ENCODE measurements at places on chromosomes 5 and 9.

DNA sequence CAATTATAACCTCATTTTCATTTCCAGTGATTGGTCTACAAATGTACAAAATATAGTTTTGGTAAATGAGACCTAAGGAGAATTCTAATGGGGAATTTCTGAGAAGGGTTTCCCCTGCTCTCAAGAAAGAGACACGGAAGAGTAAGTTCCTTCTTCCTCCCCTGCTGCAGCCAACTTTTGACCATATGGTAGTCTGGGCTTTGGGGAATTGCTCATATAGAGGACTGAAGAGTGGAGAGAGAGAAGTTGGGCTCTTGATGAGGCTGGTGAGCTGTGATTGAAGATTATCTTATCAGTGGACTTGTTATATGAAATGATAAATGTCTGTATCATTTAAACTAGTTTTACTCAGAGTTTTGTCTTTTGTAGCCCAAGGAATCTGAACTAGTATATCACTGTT, 4.3 kb upstream of the LNPEP start:
- DNase-seq: no peak

GRCh38 chr5:61496860-61497259, 164.8 kb downstream of the ZSWIM6 start:
- DNase-seq: no peak

DNA sequence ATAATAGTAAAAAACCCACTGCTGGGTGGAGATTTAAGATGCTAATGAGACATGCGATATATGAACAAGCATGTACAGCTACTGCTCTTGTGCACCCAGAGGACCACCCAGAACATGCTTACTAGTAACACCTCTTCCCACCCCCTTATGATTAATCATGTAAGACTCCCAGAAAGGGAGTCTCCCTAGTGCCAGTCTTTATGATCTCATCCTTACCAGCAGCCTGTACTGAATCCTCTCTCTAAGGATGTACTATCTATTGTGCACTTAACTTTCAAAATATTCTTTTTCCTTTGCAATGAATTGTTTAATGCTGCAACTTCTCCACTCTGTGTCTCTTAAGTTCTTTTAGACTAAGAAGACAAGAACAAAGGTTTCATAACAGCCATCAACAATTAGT, 9.1 kb upstream of the MAT2B start:
- no peak for DNase-seq

DNA sequence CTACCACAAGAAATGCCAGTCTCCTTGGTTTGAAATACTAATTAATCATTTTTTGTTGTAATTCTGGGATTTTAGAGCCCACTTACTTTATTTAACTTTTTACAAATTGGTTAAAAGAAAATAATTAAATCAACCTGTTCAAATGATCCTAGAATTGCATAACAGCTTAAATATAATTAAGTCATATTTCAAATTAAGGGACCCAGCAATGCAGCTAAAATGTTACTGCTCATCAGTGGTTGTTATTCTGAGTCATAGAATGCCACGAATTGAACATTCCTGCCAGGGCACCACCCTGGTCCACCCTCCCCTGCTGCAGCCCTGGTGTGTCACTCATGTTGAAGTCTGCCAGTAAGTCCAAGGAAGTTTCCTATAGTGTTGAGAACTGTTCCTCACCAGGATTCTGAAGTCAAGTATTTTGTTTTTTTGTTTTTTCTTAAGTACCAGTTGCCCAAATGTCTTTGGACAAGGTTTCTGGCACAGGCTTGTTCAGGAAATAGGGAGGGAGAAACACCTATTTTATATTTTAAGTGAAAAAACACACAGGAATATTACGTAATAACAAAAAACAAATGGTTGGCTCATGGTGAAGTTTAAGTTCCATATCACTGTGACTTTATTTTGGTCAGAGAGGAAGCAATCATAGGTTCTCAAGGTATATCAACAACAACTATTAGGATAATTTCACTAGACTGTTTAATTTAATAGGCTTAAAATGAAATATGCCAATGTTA, 4.3 kb upstream of the ITGA1 start:
- no peak for DNase-seq

DNA sequence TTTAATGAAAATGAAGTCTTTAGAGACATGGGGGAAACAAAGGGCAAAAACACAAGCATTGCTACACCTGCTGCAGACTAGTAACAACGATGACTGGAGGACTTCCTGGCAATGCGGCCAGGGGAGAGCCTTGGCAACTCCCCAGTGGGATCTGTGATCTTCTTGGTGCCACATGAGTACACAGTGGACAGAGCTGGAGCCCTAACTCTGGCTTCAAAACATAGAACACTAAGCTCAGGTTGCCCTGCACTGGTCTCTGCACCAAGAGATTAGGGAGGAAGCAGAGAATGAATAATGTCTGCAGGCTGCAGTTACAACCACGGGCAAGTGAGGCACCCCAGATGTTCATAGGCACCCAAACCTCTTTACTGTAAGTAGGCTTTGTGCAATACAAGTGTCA, 91.1 kb downstream of the MRPS27 start:
- DNase-seq: no peak

DNA sequence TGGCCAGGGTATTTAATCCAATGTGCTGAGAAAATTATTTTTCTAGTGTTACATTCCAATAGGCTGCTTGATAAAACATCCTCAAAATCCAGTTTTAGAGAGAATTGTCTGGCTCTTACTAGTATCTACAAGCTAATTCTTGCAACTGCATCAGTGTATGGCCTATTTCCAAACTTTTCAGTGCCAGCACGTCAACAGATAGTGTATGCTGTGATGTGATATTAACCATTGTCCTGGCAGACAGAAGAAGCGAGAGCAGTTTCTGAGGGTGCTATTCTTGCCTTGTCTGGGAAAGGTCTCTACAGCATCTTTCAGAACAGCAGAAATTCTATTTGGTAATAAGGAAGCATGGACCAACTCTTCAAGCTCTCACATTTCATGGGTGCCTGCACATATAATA, 174.2 kb upstream of the CDH12 start:
- no peak for DNase-seq

- DNase-seq: no peak
Observed at GRCh38 chr5:147554261-147554817, 44.5 kb upstream of the DPYSL3 start.

DNA sequence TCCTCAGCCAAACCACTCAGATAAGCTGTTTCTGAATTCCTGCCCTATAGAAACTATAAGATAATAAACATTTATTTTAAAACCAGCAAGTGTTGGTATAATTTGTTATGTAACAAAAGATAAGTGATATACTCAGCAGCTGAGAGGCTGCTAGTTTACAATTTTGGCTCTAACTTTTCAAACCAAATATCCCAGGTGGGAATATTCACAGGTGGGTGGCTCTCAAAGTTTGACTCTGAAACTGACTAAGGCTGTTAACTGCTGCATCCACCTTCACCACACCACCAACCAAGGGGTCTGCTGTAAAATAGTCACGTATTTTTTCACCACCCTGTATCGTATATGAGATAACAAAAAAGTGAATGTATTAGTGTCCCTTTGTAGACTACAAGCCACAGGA, 9.7 kb upstream of the ZNF366 start:
- DNase-seq: no peak

GRCh38 chr5:73654171-73654811, 28.3 kb downstream of the ARHGEF28 start:
- no peak for DNase-seq

DNA sequence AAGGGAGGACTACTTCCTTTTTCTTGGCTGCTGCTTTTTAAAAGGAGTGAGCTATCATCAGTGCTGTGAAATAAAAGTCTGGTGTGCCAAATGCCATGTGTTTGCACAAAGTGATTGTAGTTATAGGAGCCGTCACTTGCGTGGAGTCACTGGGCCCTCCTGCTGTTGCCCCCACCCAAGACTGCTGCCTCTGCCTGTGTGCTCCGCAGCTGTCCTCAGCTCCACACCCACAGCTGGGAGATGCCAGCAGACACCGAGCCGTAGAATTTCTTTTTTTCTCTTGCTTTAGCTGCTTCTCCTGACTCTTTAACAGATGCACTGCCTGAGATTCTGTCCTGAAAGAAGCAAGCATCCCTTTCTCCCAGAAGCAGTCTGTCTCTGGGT, 9.8 kb upstream of the GLE1 start:
- no peak for DNase-seq

GRCh38 chr5:14882658-14883580, 11.3 kb upstream of the ANKH start:
- no peak for DNase-seq

GRCh38 chr5:82560969-82561368, 282.8 kb upstream of the RPS23 start:
- no peak for DNase-seq
